GM12864 (cell line): ENCODE measurements at places on chromosomes 11 and 22.

GRCh38 chr22:49788504-49788903, 39.2 kb downstream of the BRD1 start:
- DNase-seq: no peak

DNA sequence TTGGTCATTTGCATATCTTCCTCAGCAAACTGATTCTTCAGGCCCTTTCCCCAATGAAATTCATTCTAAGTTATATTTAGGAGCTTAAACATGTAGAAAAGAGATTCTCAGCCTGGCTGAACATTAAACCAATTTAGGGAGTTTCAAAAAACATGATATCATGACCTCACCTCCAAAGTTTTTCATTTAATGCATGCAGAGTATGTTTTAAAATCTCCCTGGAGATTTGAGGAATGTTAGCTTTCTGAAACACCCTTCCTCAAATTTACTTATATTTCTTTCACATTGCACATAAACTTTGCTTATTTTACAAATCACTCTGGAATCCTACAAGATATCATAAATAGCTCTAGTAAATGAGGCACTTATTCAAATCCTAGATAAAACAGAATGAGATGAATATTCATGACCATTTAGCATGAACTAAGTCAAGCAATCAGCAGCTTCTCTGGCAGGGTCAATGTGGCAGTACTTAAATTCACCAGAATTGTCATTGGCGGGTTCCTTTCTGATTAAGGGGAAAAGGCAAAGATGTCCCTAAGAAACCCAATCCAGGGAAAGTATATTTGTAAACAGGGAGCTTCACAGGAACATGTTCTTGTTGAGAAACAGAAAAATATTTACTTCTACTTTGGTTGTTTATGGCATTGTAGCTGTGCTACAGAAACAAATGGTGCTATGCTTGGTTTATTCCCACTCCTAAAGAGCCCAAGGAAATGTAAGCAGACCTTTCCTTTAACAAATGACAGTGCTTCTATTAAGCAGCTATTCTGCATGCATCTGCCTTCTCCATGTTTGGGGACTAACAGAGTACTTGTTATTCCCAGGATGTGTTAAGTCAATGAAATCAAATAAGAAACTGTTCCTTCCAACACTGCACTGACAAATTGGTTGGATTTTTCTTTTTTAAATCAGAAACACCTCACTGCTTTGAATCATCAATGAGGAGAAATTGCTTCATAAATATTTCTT, 162.3 kb downstream of the C11orf87 start:
- DNase-seq: no peak

DNA sequence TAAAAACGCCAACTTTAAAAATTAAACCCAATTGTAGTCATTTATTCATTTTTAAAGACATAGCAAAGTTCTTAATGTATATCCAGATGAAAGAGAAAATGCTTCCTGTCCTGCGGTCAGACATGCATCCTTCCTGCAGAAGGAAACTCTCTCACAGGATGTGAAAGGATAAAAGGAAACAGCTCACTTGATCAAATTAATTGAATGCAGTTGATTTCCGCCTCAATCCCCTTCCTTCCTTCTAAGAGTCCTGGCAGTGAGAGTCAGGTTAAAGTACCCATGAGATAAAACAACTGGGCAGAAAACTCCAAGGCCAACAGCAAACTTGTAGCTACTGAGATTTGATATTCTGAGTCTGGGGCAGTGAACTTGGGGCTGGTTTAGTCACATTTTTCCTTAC, 38.5 kb downstream of the CWC15 start:
- DNase-seq: no peak

GRCh38 chr11:102610200-102610599, 14.9 kb downstream of the MMP20 start:
- no peak for DNase-seq

- DNase-seq: no peak
Measured at GRCh38 chr11:33630936-33631748, 69.5 kb downstream of the C11orf91 start.

DNA sequence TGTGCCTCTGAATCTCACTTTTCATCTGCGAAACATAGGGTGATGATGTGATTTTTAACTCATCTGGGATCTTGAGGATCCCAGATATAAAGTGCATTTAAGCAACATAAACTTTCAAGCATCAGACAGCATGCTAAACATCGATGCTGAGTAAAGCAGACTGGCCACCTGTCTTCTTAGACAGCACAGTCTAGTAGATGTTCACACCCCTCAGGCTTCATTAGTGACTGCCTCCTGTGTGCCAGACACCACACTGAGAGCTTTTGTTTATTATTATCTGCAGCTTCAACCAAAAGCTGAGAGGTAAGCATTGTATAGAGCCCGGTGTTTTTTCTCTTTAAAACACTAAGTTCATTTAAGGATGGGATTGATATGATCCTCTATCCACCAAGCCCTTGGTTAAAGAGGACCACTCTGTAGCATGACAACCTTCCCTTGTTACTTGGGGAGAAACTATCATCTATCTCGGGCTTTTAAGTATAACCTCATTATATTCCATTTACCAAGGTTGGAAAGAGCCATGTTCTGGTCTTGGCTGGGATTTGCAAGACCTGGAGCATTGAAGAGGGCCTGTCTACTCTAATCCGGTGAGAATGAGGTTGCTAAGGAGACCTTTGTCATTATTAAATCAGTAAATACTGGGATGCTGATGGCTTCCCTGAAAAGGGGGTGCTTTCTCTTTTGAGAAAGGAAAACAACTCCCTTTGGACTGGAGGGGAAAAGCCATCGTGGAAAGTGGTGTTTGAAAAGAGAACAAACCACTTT, 114.2 kb upstream of the SEZ6L start:
- no peak for DNase-seq

GRCh38 chr11:16982256-16982671, 31.9 kb downstream of the PLEKHA7 start:
- DNase-seq: no peak

- DNase-seq: no peak
Measured at GRCh38 chr22:24236656-24237055, 8.2 kb downstream of the GGT5 start.

DNA sequence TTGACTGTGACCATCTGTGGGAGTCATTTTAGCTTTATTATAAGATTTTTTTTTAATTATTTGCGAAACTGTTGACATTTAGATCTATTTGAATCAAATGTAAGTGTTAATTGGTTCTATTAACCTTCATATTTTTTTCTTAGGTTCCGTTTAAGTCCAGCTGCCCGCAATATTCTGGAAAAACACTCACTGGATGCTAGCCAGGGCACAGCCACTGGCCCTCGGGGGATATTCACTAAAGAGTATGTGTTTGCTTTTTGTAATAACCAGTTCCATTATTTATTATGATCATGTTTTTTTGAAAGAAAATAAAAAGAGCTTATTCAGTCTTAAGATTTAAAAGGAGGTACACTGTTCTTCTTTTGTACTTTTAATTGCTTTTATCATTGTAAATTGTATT, 43.9 kb downstream of the PDHX start:
- DNase-seq: no peak

DNA sequence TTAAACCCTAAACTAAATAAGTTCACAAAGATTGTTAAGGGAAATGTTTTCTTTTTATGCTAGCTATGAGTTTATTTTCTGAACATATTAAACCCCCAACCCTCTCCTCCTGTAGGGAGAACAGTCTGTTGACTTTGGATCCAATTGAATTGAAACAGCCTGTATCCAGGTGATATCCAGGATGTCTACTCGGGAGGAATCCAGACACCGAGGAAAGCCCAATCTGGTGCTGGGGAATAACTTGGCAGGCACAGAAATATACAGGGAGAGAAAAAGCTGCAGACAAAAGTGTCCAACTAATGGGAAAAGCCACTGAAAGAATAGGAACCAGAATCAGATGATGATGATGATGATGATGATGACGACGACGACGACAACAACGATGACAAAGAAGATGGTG, 93.9 kb upstream of the API5 start:
- no peak for DNase-seq

- no peak for DNase-seq
Measured at GRCh38 chr11:77215106-77215505, 86.4 kb downstream of the GDPD4 start.

GRCh38 chr11:64268025-64268892, 16.2 kb downstream of the BAD start:
- no peak for DNase-seq

DNA sequence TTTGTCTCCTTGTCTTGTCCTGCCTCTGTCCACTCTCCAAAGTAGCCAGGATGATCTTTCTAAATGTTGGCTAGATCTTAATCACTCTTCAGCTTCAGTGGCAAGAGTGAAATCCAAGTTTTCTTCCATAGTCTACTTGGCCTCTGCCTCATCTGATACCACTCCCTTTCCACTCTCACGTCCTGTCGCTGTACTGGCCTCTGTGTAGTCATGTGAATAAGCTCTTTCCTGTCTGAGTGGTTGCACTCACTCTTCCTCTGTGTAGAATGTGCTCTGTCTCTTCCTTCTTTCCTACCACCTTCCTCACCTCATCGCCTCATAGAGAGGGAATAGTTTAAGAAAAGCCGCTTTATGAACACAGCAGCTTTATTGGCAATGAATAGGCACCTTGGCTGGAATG, 86.5 kb downstream of the WNT11 start:
- no peak for DNase-seq

- no peak for DNase-seq
Measured at GRCh38 chr11:16871368-16871767, 132.9 kb downstream of the C11orf58 start.

- DNase-seq: no peak
Measured at GRCh38 chr11:119315131-119316015, 1.6 kb downstream of the MCAM start.

DNA sequence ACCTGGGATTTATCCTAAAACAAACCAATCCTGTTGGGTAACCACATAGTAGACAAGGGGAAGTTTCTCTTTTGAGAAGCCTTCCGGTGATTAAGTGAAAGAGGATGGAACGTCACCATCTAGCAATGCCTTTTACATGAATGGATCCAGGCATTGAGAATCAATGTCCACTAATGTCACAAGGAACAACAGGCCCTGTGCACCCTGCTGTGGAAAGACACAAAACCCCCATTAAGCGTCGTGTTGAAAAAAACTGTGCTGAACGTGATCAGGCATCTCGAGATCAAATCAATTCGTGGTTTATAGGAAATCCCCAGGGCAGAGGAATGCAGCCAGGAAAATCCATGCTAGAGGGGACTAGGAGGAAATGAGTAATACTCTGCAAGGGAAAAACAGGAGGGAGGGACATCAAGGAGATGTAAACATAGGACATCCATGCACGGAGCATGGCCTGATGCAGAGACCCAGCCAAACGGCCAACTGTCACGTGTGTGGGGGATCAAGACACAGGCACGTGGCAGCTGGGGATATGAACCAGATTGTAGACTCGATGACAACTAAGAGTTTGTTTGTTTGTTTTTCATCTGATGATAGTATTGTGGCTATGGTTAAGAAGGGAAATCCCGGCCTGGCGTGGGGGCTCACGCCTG, 38.6 kb upstream of the CARS1 start:
- no peak for DNase-seq

- DNase-seq: no peak
Measured at GRCh38 chr11:2703363-2704141, 3.8 kb upstream of the KCNQ1OT1 start.

DNA sequence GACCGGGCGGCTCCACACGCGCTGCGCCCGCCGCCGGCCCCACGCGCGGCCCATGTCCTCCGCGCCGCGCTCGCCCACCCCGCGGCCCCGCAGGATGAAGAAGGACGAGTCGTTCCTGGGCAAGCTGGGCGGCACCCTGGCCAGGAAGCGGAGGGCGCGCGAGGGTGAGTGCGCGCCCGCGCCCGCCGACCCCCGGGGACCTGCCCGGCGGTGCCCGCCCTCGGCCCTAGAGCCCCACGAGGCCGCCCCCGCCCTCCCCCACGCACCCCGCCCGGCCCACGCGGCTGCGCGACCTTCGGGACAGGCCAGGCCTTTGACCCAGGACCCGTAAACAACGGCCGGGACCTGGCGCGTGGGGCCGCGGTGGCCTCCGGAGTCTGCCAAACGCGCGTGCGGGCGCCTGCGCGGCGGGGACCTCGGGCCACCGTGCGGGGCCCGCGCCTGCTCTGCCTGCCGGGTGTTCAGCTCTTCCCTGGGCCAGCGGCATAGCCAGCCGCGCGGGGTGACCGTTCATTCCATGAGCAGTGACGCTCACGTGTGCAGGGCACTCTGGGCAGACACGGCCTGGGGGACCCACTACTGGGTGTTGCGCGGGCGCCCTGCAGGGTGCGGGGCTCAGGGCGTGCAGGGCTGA, at the start of gene PARVB:
Gene PARVB (plus strand): TSS at position 15 of the 634 bp plus-strand sequence. CDS start 38 bp downstream, at position 53.
- DNase-seq: no peak

DNA sequence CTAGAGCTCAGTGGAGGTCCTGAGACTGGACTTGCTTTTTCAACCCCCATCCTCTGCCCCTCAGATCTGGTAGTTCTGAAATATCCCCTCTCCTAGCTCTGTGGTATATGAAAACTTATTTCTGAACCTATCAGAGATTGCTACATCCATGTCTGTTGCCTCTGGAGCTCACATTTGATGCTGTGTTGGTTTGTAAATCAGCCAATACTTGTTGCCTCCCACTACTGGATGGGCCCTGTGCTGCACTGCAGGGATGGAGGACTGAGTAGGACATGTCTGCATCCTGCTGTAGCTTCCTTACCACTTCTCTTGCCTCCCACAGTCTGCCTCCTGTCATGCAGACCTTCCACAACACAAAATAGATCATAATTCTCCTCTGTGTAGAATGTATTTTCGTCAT, 5.2 kb downstream of the OLFML1 start:
- DNase-seq: no peak

GRCh38 chr11:119432484-119433357, 9.7 kb upstream of the THY1 start:
- DNase-seq: no peak

DNA sequence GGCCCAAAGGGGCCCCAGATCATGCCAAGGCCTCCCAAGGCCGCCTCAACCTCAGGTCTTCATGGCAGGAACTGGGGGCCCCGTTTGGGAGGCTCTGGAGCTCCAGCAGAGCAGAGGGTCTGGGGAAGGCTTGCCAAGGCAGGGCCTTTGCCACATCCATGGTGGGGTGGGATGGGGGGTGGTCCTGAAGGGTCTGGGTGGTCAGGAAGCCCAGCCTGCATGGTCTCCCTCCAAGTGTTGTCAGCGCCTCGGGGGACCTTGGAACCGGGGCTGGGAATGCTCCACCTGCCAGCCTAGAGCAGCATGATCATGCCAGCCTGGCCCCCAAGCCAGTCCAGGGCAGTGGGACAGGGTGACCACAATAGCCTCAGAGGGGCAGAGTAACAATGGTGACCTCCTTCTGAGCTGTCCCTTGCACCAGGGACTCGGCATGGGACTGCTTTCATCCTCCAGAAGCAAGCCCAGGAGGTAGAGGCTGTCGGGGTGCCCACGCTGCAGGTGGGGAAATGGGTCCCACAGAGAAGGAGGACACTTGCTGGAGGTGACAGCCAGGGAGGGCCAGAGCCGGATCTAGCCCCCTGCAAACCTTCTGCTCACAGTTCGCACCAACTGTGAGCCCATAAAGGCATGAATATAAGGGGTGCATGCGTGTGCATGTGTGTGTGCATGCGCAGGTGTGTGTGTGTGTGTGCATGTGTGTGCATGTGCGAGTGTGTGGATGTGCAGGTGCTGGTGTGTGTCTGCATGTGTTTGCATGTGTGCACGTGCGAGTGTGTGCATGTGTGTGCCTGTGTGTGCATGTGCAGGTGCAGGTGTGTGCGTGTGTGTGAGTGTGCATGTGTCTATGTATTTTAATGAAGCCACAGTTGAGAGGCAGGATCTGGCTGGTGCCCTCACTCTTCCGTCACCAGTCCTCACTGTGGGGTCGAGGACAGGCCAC, 63.8 kb downstream of the MYEOV start:
- no peak for DNase-seq

GRCh38 chr11:77448269-77448668, 25.6 kb downstream of the PAK1 start:
- DNase-seq: no peak
